ENCODE measurements at places on chromosomes 5 and 9. TPM values are rescaled to one million over a fixed set of nuclear protein-coding genes. Genes with fewer than 3 reads are reported as not detected.
A peak's percentile ranks its signal among the peaks of the same experiment; 100 is the strongest.

Gene SPINK4
- total RNA-seq: 214 TPM

GRCh38 chr9:1057910-1058309 lies 7.8 kb downstream of the DMRT2 start:
- H3K27me3 ChIP-seq: peaks cover 4% of the 10 kb centered on the region
- H3K27ac ChIP-seq: no peak overlapping the region
- no peak for DNase-seq
- H3K4me1 ChIP-seq: no peaks in the 10 kb centered on the region

Gene TSLP
- 0.45 TPM for total RNA-seq

Gene OCLN
- total RNA-seq: 115 TPM

Gene PSD2
- 0.05 TPM for total RNA-seq

DNA sequence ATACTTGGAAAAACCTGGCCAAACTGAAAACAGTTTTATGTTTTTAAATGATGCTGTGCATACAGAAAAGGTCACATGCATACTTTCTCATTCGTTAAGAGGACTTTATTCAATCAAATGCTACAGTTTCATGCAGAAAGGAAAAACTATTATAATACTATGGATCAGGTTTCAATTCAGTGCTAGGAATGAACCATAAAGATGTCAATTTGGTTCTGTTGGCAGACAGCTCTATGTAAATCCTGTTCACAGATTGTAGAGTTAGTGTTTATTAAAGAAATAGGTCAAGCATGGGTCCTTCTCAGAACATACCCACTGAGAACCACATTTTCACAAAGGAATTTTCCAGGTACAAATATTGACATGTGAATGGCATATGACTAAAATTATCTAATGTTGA lies 57.1 kb downstream of the RETREG1 start:
- no peak overlapping the region for H3K27ac ChIP-seq
- H3K27me3 ChIP-seq: no peaks in the 10 kb centered on the region

Gene TMEM203
- total RNA-seq: 43.5 TPM

DNA sequence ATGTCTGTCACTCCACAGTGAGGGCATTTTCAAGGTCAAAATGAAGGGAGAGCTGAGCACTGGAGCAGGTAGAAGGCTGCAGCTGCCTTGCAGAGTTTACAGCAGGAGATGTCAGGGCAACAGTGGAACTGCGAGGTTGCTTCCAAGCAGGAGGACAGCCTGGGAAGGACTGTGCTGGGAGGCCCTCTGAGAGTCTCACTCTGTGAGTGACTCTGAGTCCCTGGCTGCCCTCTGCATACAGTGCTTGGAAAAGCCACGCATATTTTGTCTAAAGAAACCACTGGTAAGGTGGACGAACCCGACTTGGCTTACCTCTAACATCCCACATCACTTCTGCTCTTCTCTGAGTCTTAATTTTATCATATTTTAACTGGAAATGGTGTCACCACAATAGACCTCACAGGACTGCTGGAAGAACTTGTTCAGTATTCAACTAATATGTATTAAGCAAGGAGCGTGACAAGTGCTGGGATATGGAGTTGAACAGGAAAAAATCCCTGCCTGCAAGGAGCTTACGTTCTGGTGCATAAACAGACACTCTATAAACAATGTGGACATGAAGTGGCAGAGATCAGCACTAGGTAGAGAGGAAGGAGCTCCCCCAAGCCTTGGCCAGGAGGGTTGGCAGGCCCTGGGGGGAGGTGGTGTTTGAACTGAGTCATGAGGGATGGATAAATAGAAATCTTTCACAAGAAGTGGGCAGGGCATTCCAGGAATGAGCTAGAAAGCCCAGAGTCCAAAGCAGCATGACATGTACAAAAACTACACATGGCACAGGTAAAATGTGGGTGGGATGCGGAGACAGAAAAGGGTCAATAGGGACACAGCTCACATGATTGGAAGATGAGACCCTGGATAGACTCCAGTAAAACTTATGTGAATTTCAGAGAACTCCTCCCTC lies 64.0 kb upstream of the FOXE1 start:
- no peak overlapping the region for H3K27ac ChIP-seq
- no peaks in the 10 kb centered on the region for H3K27me3 ChIP-seq
- no peak for DNase-seq
- H3K36me3 ChIP-seq: no peaks in the 10 kb centered on the region

GRCh38 chr5:6000867-6001266 lies 377.5 kb downstream of the MED10 start:
- no peaks in the 10 kb centered on the region for H3K36me3 ChIP-seq
- H3K4me3 ChIP-seq: no peak overlapping the region
- DNase-seq: no peak
- no peaks in the 10 kb centered on the region for H3K4me1 ChIP-seq
- no peaks in the 10 kb centered on the region for H3K27me3 ChIP-seq

GRCh38 chr5:124677374-124678351 lies 68.8 kb downstream of the ZNF608 start:
- no peak overlapping the region for H3K27ac ChIP-seq
- no peaks in the 10 kb centered on the region for H3K27me3 ChIP-seq

Gene SLC6A18
- total RNA-seq: not detected

Gene LRRC8A
- total RNA-seq: 31.5 TPM

DNA sequence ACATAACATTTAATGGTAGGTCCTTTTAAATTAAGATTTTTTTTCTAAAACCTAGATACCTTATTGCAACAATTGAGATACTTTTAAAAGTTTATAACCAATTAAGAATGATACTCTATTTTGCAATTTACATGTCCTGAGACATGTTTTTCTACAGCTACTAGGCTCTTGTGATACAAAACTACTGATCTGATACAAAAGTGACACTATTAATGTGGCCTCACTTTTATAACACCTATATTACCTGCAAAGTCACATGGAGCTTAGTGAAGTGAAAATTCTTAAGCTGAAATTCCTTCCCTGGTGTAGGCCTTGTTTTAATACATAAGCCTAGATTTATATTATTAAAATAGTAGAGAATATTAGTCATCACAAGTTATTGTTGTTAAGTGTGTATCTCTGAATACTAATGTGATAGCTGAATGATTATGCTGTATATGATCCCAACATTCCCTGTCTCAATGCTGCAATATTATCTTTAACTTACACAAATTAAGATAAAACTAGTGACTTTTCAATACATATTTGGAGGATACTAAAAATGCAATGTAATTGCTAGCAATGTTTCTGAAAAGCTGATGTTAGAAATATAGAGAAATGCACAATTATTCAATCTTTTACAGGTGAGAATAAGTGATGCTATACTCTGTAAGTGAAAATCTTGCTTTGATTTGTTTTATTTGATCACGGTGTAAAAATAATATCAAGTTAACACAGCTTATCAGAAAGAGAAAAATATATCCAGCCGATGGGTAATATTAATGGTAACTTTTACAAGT lies 2.6 kb downstream of the NFIB start:
- no peaks in the 10 kb centered on the region for H3K27me3 ChIP-seq
- H3K4me1 ChIP-seq: no peaks in the 10 kb centered on the region
- H3K4me3 ChIP-seq: peak overlapping the region; percentile 61
- no peak overlapping the region for H3K27ac ChIP-seq
- H3K36me3 ChIP-seq: no peaks in the 10 kb centered on the region
- no peak for DNase-seq

Gene FOXD4L5
- total RNA-seq: not detected

Gene CCDC152
- not detected for total RNA-seq

GRCh38 chr5:171578049-171578828 lies 158.8 kb downstream of the FGF18 start:
- no peaks in the 10 kb centered on the region for H3K27me3 ChIP-seq
- DNase-seq: peak; percentile 13
- H3K36me3 ChIP-seq: no peaks in the 10 kb centered on the region

DNA sequence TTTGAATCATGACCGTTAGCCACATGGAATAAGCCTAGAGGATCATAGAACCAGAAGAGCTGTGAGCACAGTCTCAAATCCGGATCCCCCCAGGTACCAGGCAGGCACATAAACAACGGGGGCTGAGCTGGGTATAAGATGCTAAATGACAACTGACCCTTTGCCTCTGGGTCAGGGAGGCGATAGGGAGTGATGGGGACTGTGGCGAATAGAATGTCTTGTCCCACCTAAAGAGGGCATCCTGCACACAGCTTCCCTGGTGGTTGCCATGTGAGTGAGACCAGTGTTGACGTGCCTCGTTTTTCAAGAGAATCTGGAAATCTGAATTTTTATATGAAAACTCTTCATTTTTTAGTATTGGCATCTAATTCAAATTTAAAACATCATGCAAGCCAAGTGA lies 33.6 kb downstream of the SLC6A7 start:
- H3K4me1 ChIP-seq: no peaks in the 10 kb centered on the region
- H3K4me3 ChIP-seq: no peak overlapping the region
- H3K27me3 ChIP-seq: no peaks in the 10 kb centered on the region

Gene MTREX
- 69.0 TPM for total RNA-seq

DNA sequence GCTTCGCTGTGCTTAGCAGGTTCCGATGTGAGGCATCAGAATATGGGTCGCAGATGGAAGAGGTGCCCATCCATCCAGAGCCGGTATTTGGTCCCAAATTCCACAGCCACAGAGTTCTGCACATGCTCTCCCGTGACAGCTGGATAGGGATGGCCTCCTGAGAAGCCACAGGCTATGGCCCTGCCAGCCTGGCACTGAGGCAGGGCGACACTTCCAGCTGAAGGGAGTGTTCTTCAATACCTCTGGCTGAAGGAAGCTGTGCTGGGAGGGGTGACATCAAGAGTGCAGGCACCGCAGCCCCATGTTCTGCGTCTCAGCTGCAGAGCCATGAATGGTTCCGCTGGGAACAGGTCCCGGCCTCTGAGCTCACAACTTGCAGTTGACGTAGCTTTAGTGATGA lies 83.4 kb upstream of the SIMC1 start:
- no peak for DNase-seq
- H3K4me1 ChIP-seq: no peaks in the 10 kb centered on the region
- H3K27ac ChIP-seq: no peak overlapping the region
- no peaks in the 10 kb centered on the region for H3K27me3 ChIP-seq

Gene KIAA0825
- total RNA-seq: 1.1 TPM

All from colonic mucosa (tissue), 4 donors.